ENCODE measurements at places on chromosomes 12 and 14. TPM values are rescaled to one million over a fixed set of nuclear protein-coding genes. Genes with fewer than 3 reads are reported as not detected.

The OAS1 gene
- 20.5 TPM for total RNA-seq

The GPR137C gene
- 1.3 TPM for total RNA-seq

- no peaks in the 10 kb centered on the region for H3K27me3 ChIP-seq
- no peak overlapping the region for H3K27ac ChIP-seq
- no peak overlapping the region for H3K4me3 ChIP-seq
- H3K4me1 ChIP-seq, result no peaks in the 10 kb centered on the region
- no peak for DNase-seq
These were observed 30.7 kb downstream of the MAP4K5 start for GRCh38 chr14:50501642-50502041.

GRCh38 chr14:32354716-32355115 lies 25.6 kb downstream of the AKAP6 start:
- no peak overlapping the region for H3K4me3 ChIP-seq
- no peak for DNase-seq
- H3K27me3 ChIP-seq, result no peaks in the 10 kb centered on the region
- no peaks in the 10 kb centered on the region for H3K36me3 ChIP-seq
- no peaks in the 10 kb centered on the region for H3K4me1 ChIP-seq
- no peak overlapping the region for H3K27ac ChIP-seq

DNA sequence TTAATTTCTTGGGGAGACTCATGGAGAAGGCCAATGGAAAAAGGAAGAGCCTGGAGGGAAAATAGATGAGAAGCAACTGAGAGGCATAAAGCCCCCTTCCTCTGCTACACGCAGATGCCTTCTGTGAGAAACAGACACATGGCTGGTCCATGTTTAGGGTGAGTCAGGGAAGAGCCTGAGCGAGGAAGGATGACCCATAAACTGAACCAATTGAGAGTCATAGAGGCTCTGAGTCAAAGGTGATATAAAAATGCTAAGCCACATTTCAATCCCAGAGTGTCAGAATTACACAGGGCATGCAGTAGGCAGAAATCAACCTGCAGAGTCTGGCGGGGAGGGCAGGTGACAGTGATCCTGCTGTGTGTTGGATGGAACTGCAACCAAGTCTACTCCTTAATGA lies 30.1 kb upstream of the NEDD1 start:
- H3K27ac ChIP-seq, result no peak overlapping the region
- DNase-seq, result no peak
- H3K4me1 ChIP-seq, result no peaks in the 10 kb centered on the region
- no peaks in the 10 kb centered on the region for H3K27me3 ChIP-seq
- no peaks in the 10 kb centered on the region for H3K36me3 ChIP-seq

- H3K27ac ChIP-seq, result no peak overlapping the region
- peaks cover 5% of the 10 kb centered on the region for H3K4me1 ChIP-seq
- H3K27me3 ChIP-seq, result no peaks in the 10 kb centered on the region
- H3K4me3 ChIP-seq, result no peak overlapping the region
These were observed 25.1 kb downstream of the GTSF1 start for GRCh38 chr12:54448344-54448743.

GRCh38 chr12:121334513-121335343 lies 17.5 kb downstream of the ANAPC5 start:
- H3K4me1 ChIP-seq, result peaks cover 2% of the 10 kb centered on the region
- no peak overlapping the region for H3K4me3 ChIP-seq
- H3K36me3 ChIP-seq, result peaks cover 23% of the 10 kb centered on the region
- H3K27me3 ChIP-seq, result no peaks in the 10 kb centered on the region
